ENCODE measurements at places on chromosomes 3 and 15. TPM values are rescaled to one million over a fixed set of nuclear protein-coding genes. Genes with fewer than 3 reads are reported as not detected.

SI gene
- total RNA-seq = not detected

ERICH6 gene
- not detected for total RNA-seq

TMEM212 gene
- total RNA-seq = not detected

LYZL4 gene
- total RNA-seq = not detected

KNG1 gene
- not detected for total RNA-seq

Data from mammary epithelial cell (primary cell).